ENCODE measurements at places on chromosomes 12 and 14. TPM values are rescaled to one million over a fixed set of nuclear protein-coding genes. Genes with fewer than 3 reads are reported as not detected.

IPO8 gene
- total RNA-seq, result 93.3 TPM

FLRT2 gene
- total RNA-seq, result 312 TPM

TMEM121 gene
- 4.5 TPM for total RNA-seq

DNA sequence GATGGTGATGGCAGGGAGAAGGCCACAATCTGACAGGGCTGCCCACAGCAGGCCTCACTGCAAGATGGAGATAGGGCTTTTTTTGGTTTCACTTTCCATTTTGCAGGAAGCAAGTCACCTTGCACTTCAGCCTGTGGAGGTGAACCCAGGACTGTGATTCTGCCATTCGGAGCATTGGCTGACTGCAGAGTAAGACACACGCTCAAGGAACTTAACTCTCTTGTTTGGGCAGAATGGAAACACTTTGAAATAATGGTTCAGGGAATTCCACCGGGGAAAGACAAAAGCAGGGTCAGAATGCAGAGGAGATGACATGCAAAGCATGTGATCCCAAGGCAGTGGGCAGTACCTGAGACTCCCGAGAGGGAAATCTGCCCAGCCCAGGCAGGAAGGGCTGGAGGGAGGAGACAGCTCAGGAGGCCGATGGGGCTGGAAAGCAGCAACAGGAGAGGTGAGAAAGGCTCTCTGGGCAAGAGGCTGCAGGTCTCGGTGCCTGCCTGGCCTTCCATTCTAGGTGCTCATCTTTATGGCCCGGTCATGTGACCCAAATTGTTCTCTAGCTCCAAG, 58.7 kb upstream of the PRMT8 start:
- peaks cover 12% of the 10 kb centered on the region for H3K4me1 ChIP-seq
- no peak for DNase-seq
- H3K27me3 ChIP-seq, result peaks cover 34% of the 10 kb centered on the region
- H3K4me3 ChIP-seq, result no peak overlapping the region
- H3K36me3 ChIP-seq, result peaks cover 2% of the 10 kb centered on the region

DNA sequence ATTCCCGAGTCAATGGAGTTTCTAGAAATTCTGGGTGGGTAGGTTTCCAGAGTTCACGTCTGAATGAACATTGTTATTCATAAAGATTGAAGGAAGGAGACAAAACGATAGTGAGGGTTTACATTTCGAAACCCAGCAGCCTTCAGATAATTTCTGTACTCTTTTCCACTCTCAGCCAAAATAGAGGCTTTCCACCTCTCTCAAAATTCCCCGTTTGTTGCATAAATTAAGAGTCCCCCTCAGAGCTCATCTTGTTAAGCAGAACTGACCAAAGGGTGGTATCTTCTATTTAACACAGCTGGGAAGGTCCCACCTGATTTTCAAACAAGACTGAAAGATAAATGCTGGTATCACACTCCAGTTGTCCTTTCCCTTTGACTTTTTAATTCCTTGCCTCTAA, 21.5 kb upstream of the YARS2 start:
- no peak overlapping the region for H3K27ac ChIP-seq
- H3K4me3 ChIP-seq, result no peak overlapping the region
- peaks cover 7% of the 10 kb centered on the region for H3K4me1 ChIP-seq
- no peaks in the 10 kb centered on the region for H3K36me3 ChIP-seq
- no peaks in the 10 kb centered on the region for H3K27me3 ChIP-seq

DNA sequence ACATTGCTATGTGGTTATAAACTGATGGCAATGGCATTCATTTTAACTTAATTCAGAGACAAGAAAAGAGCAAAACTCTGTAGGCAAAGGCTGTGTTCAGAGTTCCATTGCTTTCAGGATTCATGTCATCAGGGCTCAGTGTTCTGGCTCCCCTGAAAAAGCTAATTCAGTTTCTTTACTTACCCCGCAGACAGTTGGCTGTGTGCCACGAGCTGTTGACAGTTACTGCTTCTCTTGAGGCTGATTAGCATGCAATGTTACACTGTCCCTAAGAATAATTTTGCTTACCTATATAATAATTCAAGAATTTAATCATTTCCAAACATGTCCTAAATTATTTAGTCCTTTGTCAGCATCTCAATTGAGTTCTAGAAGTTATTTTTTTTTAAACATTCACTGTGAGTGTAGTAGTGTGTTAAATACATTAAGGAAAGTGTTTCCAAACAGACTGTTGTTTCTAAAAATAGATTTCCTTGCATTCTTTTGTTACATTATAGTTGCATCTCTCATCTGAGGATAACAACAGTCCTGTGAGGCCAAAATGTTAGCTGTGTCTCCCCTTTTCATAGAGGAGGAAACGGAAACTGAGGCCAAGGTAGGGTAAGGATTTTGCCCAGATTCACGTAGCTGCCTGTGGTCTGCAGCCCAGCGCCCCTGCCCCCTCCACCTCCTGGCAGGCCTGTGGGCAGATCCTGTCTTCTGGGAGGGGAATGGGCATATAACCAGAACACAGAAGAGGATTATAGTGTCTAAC, 98.6 kb downstream of the PELI2 start:
- DNase-seq, result no peak
- no peaks in the 10 kb centered on the region for H3K27me3 ChIP-seq
- H3K4me3 ChIP-seq, result no peak overlapping the region
- H3K4me1 ChIP-seq, result peaks cover 2% of the 10 kb centered on the region

DNA sequence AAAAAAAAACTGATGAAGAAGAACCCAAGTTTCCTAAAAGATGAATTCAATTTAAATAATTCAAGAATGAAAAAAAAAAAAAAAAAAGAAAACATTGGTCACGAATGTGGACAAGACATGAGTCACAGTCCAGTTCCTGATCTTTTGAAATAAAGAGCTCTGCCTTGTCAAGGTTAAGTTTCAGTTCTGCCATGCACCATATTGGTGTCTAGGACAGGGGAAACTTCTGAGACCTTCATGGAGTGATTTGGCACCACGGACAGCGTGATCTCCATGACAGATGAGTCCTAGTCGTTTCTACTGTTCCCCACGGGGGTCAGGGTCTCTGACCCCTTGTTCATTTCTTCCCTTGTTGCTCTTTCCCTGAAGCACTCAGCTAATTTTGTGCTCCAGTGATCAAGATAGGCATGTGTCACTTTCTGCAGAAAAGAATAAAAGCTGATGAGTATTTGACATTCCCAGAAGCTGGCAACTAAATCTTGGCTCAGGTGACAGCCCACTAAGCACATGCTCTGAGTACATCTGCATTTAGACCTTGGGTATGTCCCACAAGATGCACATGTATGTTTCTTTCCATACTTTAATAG, 1159.7 kb downstream of the BCL11B start:
- DNase-seq, result no peak
- no peak overlapping the region for H3K27ac ChIP-seq
- H3K4me3 ChIP-seq, result no peak overlapping the region

DNA sequence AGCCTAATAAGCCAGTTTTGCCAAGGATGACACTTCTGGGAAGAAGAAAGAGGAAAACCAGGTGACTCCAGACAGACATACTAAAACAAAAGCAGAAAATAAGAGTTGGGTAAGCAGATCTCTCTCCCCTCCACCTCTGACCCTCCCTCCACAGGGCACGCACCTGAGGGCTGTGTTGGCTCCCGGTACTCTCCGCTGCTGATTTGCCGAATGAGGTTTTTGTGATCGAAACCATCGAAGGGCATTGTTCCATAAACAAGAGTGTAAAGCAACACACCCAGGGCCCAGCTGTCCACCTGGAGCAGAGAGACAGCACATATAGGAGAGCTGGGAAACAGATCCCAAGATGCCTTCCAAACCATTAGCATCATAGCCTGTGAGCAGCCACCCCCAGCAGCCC, 68.1 kb downstream of the NUAK1 start:
- H3K27ac ChIP-seq, result no peak overlapping the region
- no peak overlapping the region for H3K4me3 ChIP-seq
- H3K27me3 ChIP-seq, result no peaks in the 10 kb centered on the region
- H3K36me3 ChIP-seq, result peaks cover 19% of the 10 kb centered on the region

DNA sequence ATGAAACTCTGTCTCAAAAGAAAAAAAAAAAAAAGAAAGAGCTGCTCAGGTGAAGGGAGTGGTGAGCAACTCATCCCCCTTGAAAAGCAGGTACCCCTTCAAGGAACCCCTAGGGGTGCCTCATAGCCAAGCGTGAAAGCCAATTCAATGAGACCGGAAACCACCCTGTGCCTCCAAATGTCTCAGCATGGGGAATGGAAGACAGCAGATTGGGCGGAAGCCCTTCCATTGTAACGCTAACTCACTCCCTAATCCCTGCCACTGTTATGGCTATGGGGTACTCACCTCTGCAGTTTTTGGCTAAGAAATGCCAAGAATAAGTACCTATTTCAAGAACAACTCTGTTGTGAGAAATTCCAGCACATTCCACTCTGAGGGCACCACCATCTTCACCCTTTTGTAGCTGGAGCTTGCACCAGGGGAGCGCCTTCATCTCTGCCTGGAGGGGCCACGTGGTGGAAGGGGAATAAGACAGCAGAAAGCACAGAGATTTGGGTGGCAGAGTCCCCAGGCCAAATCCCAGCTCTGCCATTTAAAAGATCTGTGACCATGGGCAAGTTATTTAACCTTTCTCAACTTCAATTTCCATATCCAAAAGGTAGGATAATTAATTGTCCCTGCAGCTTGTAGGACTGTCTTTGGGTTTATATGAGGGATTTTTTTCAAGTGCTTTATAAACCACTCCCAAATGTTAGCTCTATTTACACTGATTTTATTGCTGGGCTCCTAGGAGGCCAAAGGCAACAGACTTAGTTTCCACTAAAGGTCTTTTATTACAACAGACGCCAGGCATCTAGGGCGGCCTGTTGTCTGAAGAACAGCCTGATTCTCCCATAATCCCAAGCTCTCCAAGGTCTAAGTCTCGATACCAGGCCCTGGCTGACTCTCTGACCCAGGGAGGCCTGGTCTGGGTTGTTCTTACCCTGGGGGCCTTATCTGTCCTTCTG, 63.9 kb downstream of the ITPK1 start:
- peaks cover 15% of the 10 kb centered on the region for H3K4me1 ChIP-seq
- H3K27me3 ChIP-seq, result no peaks in the 10 kb centered on the region
- no peak for DNase-seq
- no peaks in the 10 kb centered on the region for H3K36me3 ChIP-seq

All from progenitor cell of endocrine pancreas (in vitro differentiated cells).